ENCODE measurements at places on chromosomes 7 and 10.
A peak's percentile ranks its signal among the peaks of the same experiment; 100 is the strongest.

DNA sequence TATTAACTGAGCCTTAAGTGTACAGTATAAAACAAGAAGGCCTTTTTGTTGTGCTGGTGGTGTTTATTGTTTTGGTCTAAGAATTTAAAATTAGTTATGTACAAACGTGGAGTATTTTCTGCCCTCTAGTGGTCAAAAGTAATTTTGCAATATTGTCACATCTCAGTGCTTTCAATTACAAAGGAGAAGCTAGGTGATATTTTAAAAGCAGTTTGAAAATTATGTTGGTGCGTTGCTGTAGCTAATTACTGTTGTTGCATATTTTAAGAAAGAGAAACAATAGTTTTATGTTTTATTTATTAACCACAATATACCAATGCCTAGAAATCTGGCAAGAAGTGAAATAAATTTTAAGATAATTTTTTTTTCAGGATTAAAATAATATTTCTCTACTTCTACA, 11.4 kb downstream of the NPVF start:
- peak; percentile 20 for DNase-seq

- DNase-seq, result no peak
Observed at GRCh38 chr7:18020138-18020715, 7.4 kb downstream of the PRPS1L1 start.

- no peak for DNase-seq
Observed at GRCh38 chr10:103712146-103712545, 143.2 kb downstream of the SH3PXD2A start.

- no peak for DNase-seq
Observed at GRCh38 chr7:20346577-20346976, 15.9 kb downstream of the ITGB8 start.

GRCh38 chr10:18144928-18145327, 4.7 kb downstream of the CACNB2 start:
- DNase-seq, result no peak

- DNase-seq, result no peak
Observed at GRCh38 chr7:66687186-66687585, 53.3 kb upstream of the RABGEF1 start.

DNA sequence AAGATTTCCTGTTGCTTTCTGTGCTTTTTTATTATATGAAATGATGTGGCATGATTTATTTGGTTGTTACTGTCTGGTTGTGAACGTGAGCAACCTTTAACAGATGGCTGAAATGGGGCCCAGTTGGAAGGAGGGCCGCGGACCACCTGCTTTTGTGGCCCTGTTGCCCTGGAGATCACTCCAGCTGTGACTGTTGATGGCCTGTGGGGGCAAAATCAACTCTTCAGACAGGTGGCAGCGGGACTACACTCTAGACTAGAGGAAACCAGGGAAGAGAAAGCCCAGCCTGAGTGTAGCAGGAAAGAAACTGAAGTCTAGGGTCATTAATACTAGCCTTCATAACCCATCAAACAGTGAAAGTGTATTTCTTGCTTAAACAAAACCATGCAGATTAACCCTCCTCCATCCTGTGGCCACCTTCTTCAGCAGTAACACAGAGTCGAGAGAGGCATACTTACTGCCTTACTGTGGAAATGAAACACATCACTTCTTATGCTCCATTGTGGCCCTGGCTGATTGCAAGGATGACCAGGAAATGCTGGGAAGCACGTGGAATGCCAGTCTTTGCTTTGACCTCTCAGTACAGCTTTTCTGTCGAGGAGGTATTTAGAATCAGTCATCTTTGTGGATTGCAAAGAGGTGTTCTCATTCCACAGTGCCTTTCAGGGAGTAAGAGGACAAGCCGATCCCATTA, 80.5 kb downstream of the CCNY start:
- DNase-seq, result no peak

DNA sequence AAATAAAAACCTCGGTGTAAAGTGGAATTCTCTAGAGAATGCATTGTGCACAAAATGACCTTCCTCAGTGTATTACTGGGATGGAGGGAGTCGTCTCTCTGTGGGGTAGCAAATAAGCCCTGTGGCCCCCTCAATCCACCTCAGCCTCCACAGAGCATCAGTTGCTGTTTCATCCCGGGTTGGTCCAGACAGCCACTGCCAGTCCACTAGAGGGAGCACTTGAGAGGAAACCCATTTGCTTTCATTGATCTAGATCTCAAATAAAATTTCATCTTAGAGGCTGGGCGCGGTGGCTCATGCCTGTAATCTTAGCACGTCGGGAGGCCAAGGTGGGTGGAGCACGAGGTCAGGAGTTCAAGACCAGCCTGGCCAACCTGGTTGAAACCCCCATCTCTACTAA, 1128.7 kb downstream of the CNTNAP2 start:
- no peak for DNase-seq

- no peak for DNase-seq
Observed at GRCh38 chr10:118330295-118331076, 11.6 kb downstream of the FAM204A start.

GRCh38 chr7:117047496-117047895, 94.2 kb downstream of the ST7 start:
- no peak for DNase-seq

GRCh38 chr10:130141460-130141859, 5.3 kb downstream of the GLRX3 start:
- DNase-seq, result no peak

DNA sequence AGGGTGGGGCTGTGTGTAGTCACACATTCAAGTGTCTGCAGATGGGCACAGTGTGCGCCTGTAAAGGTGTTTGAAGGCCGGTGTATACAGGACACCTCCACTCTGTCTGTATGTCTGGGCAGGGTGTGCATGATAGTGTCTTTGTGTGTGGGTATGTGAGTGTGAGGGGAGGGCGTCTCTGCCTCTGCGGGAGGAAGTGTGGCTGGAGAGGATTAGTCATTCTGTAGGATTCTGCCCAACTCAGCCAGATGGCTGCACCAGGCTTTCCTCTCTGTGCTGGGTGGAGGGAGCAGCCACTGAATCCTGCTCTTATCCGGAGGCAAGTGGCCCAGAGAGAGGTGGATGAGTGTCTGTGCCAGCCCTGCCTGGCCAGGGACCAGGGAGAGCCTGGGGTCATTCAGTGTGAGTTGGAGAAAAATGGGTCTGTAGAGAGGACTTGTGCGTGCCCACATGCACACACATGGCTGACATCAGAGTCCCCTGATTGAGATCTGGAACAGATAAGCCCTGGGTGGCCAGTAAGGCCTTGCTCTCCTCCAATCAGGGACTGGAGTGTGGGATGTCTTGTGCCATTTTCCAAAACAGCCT, 1.7 kb downstream of the SFXN3 start:
- DNase-seq, result peak; percentile 71

DNA sequence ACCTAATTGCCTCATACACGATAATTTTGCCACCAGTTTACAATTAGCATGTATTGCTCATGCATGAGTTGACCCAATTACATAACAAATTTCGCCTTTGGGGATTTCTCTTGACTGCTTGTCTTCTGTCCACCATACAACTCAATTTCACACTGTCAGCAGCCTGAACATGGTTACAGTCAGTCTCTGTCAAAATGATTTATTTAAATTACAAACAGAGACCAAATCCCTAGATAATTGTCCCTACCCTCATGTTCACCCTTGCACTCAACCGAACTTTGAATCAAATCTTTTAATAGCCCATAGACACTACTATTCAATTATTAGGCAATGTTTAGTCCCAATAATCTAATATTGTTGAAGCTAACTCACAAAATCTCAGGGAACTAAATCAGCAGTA, 59.7 kb upstream of the NEBL start:
- no peak for DNase-seq

GRCh38 chr10:50275650-50276235, 24.4 kb upstream of the ASAH2 start:
- no peak for DNase-seq

GRCh38 chr7:50696810-50697582, 85.7 kb downstream of the GRB10 start:
- DNase-seq, result peak; percentile 22

- no peak for DNase-seq
Observed at GRCh38 chr7:144027070-144027469, 21.7 kb upstream of the OR2A5 start.

- no peak for DNase-seq
Observed at GRCh38 chr10:95547197-95547596, 14.0 kb downstream of the SORBS1 start.

DNA sequence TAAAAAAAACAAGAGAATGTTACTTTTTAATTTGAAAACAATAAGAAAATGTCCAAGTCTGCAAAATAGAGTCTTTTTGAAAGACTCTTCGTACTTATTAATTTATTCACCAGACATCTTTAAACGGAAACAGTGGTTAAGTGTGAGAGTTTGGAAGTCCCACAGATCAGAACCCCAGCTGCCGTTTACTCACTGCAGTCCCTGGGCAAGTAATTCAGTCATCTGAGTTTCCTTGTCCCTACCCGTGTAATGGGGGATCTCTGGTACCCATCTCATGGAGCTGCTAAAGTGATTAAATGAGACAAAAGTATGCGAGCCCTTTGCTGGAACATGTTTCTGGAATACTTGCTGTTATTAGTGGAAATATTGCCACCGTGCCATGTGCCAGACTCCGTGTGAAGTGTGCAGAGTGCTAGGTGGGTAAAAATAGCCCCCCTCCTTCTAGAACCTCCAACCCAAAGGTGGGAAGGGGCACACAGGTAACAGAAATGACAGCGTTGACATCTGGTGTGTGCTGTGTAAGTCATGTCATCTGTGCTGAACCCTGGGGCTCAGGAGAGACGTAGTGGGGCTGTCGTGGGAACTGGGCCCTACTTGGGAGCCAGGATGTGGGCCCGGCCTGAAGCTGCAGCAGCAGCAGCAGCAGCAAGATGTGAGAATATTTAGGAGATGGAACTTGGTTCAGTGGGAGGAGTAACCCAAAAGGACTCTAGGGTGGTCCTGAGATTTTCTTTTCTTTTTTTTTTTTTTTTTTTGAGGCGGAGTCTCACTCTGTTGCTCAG, 140.5 kb downstream of the CUX1 start:
- no peak for DNase-seq

GRCh38 chr10:22682237-22683139, 31.9 kb downstream of the PIP4K2A start:
- DNase-seq, result no peak

- no peak for DNase-seq
Observed at GRCh38 chr7:133059263-133059662, 22.6 kb downstream of the CHCHD3 start.

GRCh38 chr7:124566583-124566982, 199.0 kb downstream of the GPR37 start:
- DNase-seq, result no peak

DNA sequence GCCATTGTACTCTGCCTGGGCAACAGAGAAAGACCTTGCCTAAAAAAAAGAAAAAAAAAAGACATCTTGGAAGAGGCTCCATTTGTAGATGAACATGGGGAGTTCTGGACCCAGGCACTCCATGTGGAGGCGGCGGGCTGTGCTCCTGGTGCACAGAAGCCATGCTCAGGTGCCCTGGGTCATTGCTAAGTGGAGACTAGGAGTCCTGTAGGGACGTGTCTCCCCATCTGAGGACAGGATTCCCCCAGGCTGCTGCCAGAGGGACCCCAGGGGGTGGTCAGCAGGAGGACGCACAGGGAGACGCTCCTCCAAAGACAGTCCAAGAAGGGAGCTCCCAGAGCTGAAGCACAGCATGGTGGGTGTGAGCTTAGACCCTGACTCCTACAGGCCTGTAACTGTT, 34.3 kb downstream of the SBDS start:
- DNase-seq, result no peak

- no peak for DNase-seq
Observed at GRCh38 chr7:94658826-94659225, 2.9 kb upstream of the SGCE start.

GRCh38 chr7:101882595-101883564, 65.5 kb downstream of the CUX1 start:
- no peak for DNase-seq

- DNase-seq, result no peak
Observed at GRCh38 chr7:112985377-112985987, 101.1 kb downstream of the GPR85 start.

- no peak for DNase-seq
Observed at GRCh38 chr10:114631666-114632417, 26.2 kb downstream of the ABLIM1 start.

DNA sequence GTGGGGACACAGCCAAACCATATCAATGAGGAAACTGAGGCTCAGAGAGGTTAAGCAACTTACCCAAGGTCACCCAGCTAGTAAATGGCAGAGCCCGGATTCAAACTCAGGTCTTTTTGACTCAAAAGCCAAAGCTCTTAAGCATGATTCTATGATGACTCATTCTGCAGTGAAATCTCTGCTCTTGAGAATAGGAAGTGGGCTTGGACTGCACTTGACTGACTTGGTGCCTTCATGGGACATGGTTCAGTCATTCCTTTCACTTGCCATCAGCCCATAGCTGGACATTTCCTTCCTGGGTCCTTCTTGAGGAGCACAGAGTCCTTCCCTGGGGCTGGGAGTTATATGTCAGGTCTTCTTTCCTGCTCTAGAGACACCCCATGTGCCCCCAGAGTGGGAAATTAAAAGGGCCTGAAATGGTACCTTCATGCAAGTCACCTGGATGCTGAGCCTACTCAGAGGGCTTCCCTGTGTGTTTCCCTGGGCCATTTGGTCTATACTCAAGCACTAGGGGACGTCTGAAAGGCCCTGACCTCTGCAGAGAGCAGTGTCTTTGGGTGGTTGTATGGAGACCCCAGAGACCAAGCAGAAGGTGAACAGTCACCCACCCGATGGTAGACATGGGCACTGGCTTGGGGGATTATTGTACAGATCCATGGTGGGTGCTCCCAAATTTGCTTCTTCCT, 62.4 kb upstream of the SDK1 start:
- DNase-seq, result no peak

GRCh38 chr10:85667638-85668233, 698.9 kb downstream of the GRID1 start:
- DNase-seq, result no peak

DNA sequence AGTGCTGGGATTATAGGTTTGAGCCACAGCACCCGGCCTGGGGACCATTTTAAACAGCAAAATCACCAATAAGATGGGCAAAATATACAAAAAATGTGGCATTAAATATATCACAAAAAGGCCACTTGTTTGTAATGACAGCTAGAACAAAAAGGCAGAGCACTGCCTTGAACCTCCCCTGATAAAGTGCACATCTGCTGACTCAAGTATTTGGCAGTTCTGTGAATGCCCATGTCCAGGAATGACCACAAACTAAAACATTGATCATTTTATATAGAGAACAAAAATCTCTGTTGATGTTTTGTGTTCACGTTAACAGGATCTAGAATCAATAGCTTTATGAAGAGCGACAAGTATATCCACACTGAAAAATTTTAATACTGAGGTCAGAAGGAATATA, 21.5 kb downstream of the HERC4 start:
- no peak for DNase-seq

GRCh38 chr7:147937428-147937827, 653.1 kb upstream of the C7orf33 start:
- DNase-seq, result no peak

DNA sequence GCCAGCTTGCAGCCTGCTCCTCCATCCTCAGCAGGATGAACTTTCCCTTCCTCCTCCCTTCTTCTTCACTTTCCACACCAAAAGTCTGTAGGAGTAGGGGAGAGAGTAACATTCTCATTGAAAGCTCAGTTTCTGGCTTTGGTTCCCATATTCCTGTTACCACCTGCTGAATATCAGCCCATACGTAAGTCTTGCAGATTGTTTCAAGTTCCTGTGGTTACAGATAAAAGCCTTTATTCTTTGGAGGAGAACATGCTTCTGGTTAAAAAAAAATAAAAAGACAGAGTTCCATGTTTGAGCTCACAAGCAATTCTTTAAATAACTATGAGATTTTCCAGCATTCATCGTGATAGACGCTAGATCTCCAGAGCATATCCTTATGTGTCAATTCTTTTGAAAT, 637.3 kb downstream of the SUGCT start:
- DNase-seq, result no peak
